CD4-positive, alpha-beta T cell treated with Interferon alpha-2 for 1 hour (primary cell): ENCODE measurements at places on chromosomes 12 and 14.

- no peak for DNase-seq
Observed at GRCh38 chr14:99860219-99860618, 67.0 kb downstream of the EML1 start.

GRCh38 chr12:81095501-81096232 is 17.8 kb downstream of the ACSS3 start:
- no peak for DNase-seq

GRCh38 chr14:55239320-55239719 is 31.9 kb upstream of the FBXO34 start:
- DNase-seq: no peak

GRCh38 chr12:98217257-98217656 is 298.1 kb upstream of the TMPO start:
- DNase-seq: no peak

GRCh38 chr12:132356691-132357622 is 27.6 kb upstream of the GALNT9 start:
- no peak for DNase-seq

GRCh38 chr14:100712490-100712889 is 14.2 kb upstream of the DLK1 start:
- DNase-seq: no peak

GRCh38 chr12:116420227-116420880 is 138.8 kb upstream of the MAP1LC3B2 start:
- no peak for DNase-seq
